ENCODE measurements at places on chromosomes 16 and 17. TPM values are rescaled to one million over a fixed set of nuclear protein-coding genes. Genes with fewer than 3 reads are reported as not detected.

GRCh38 chr16:9297437-9298113 is 206.1 kb downstream of the HAPSTR1 start:
- DNase-seq = no peak

ABCA6 gene
- total RNA-seq = not detected

CCL4 gene
- not detected for total RNA-seq

GPR139 gene
- not detected for total RNA-seq

- no peak for DNase-seq
These were observed at the start of gene THRA for GRCh38 chr17:40062329-40063186. THRA (plus strand) TSS chr17:40062965; CDS start chr17:40074489, 11,524 bp downstream.

Measured in epithelial cell of proximal tubule (primary cell).